ENCODE measurements at places on chromosomes 3 and 15. TPM values are rescaled to one million over a fixed set of nuclear protein-coding genes. Genes with fewer than 3 reads are reported as not detected.
A peak's percentile ranks its signal among the peaks of the same experiment; 100 is the strongest.

DNA sequence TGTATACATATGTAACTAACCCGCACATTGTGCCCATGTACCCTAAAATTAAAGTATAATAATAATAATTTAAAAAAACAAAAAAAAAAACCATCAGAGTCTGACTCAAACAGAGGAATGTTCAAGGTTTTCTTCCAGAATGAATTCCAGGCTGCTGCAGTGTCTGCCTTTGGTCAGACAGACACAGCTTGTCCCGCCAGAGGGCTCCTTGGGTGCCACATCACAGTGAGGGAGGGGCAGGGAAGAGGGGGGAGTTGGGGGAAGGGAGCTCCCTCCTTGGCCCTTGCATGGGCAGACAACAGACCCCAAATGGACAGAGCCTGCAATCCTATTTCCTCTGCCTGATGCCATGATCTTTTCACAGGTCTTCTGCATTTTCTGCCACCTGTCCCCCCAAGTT lies 36.5 kb downstream of the ITGB5 start:
- no peaks in the 10 kb centered on the region for H3K27me3 ChIP-seq
- H3K27ac ChIP-seq, result no peak overlapping the region

GRCh38 chr3:167811031-167811430 lies 75.5 kb downstream of the SERPINI1 start:
- H3K4me3 ChIP-seq, result no peak overlapping the region
- DNase-seq, result no peak
- H3K36me3 ChIP-seq, result no peaks in the 10 kb centered on the region
- H3K27ac ChIP-seq, result no peak overlapping the region
- H3K4me1 ChIP-seq, result no peaks in the 10 kb centered on the region

DNA sequence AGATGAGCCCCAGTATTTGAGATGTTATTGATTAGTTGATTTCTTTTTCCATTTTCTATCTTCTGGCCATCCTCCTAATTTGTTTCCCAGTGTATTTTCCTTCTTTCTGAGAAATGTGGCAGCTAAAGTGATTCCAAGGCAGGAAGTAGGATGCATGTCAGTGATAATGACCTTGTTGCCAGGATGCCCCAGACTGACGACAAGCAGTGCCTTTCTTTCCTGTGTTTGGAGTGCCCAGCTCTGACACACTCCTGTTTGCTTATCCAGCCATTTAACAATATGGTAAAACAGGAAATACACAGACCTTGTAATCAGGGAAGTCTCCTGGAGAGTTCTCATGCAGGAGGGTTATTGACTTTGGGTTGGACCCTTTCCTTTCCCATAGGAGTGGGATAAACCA lies 20.4 kb downstream of the TMOD2 start:
- DNase-seq, result no peak
- H3K27me3 ChIP-seq, result no peaks in the 10 kb centered on the region
- H3K4me3 ChIP-seq, result no peak overlapping the region

VWA5B2 gene
- not detected for total RNA-seq

- H3K27ac ChIP-seq, result peak overlapping the region; percentile 74
- H3K36me3 ChIP-seq, result no peaks in the 10 kb centered on the region
- no peak overlapping the region for H3K4me3 ChIP-seq
- peak; percentile 73 for DNase-seq
- peaks cover 32% of the 10 kb centered on the region for H3K4me1 ChIP-seq
These were observed 319.6 kb upstream of the TBC1D5 start for GRCh38 chr3:18061737-18062656.

DNA sequence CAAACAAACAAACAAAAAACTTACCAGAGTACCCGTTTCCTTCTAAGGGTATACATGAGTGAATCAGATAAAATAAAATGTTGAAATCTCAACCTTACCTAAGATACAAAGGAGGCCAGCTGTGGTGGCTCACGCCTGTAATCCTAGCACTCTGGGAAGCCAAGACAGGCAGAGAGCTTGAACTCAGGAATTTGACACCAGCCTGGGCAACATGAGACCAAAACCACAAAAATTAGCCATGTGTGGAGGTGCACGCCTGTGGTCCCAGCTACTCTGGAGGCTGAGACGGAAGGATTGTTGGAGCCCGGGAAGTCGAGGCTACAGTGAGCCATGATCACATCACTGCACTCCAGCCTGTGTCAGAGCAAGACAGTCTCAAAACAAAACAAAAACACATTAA lies 11.0 kb upstream of the FAM219B start:
- peaks cover 11% of the 10 kb centered on the region for H3K4me1 ChIP-seq
- H3K4me3 ChIP-seq, result no peak overlapping the region
- peaks cover 84% of the 10 kb centered on the region for H3K36me3 ChIP-seq
- H3K27ac ChIP-seq, result no peak overlapping the region
- no peak for DNase-seq
- no peaks in the 10 kb centered on the region for H3K27me3 ChIP-seq

CIDEC gene
- not detected for total RNA-seq

DNA sequence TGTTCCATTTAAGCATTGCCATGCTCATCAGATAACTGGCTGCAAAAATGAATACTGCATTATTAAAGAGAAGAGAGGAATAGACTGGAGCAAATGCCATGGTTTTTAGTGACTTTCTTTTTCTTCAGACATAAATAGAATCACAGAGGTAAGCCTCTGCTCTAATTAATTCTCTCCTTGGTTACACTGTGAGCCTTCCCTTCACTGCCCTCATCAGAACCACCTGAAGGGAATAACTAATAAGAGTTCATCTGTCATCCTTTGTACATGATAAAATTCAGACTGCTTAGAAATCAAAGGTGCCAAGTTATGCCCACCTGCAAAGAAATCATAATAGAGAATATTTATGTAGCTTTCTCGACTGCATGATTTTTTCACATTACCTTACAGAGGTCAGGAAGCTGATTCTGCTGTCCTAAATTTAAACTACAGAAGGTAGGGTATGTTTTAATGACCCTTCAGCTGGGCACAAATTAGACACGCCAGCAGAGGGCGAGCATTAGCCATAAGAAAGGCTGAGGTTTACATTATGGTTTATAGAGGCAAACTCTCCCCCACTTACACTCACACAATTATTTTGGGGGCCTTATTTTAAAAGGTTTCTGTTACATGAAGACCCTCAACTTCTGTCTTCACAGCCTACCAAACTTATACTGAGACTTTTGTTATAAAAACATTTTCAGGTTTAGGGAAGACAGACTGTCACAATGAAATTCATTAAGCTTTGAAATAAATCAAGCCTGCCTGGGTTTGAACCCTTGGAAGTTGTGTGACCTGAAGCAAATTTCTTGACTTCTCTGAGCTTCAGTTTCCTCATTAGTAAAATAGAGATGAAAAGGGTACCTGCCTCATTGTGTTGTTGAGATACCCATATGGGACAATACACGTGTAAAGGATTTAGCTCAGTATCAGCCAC lies 15.3 kb upstream of the UNC13C start:
- H3K27ac ChIP-seq, result no peak overlapping the region
- DNase-seq, result no peak
- no peaks in the 10 kb centered on the region for H3K27me3 ChIP-seq
- no peaks in the 10 kb centered on the region for H3K4me1 ChIP-seq

LOXL1 gene
- 8.3 TPM for total RNA-seq

WDR93 gene
- total RNA-seq, result 0.05 TPM

- H3K4me3 ChIP-seq, result no peak overlapping the region
- no peak overlapping the region for H3K27ac ChIP-seq
- DNase-seq, result no peak
- no peaks in the 10 kb centered on the region for H3K4me1 ChIP-seq
These were observed 98.9 kb upstream of the SPRED1 start for GRCh38 chr15:38153781-38154180.

DNA sequence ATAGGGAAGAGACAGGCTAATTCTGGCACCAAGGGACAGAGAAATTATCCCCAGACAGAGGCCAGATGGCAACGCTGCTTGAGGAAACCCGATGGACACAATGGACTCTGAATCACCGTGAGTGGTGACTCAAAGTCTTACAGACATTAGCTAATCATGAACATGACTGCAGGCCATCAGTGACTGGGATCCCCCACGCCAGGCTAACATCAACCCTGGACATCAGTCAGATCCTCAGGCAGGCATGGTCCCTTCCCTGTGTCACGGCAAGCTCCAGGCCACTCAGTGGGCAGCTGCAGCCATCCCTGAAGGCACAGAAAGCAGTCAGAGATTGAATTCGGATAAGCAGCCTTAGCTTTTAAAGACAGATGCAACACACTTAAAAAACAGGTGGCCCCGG lies 23.8 kb upstream of the OXTR start:
- peak; percentile 61 for DNase-seq
- no peaks in the 10 kb centered on the region for H3K27me3 ChIP-seq
- no peak overlapping the region for H3K4me3 ChIP-seq
- H3K4me1 ChIP-seq, result peaks cover 9% of the 10 kb centered on the region
- no peaks in the 10 kb centered on the region for H3K36me3 ChIP-seq

GRCh38 chr3:67719333-67719732 lies 64.9 kb upstream of the SUCLG2 start:
- H3K36me3 ChIP-seq, result no peaks in the 10 kb centered on the region
- peak overlapping the region; percentile 50 for H3K27ac ChIP-seq
- H3K27me3 ChIP-seq, result no peaks in the 10 kb centered on the region
- DNase-seq, result peak; percentile 20

GRCh38 chr3:16052964-16053363 lies 121.5 kb upstream of the GALNT15 start:
- no peak overlapping the region for H3K4me3 ChIP-seq
- no peaks in the 10 kb centered on the region for H3K36me3 ChIP-seq
- peaks cover 24% of the 10 kb centered on the region for H3K4me1 ChIP-seq
- H3K27ac ChIP-seq, result no peak overlapping the region
- DNase-seq, result no peak

GRCh38 chr15:73109765-73110164 lies 57.5 kb downstream of the NEO1 start:
- H3K4me1 ChIP-seq, result no peaks in the 10 kb centered on the region
- no peaks in the 10 kb centered on the region for H3K36me3 ChIP-seq
- no peak for DNase-seq
- H3K27ac ChIP-seq, result no peak overlapping the region
- no peaks in the 10 kb centered on the region for H3K27me3 ChIP-seq
- no peak overlapping the region for H3K4me3 ChIP-seq

GRCh38 chr3:62332017-62332416 lies 41.3 kb downstream of the FEZF2 start:
- no peaks in the 10 kb centered on the region for H3K36me3 ChIP-seq
- no peaks in the 10 kb centered on the region for H3K4me1 ChIP-seq
- no peaks in the 10 kb centered on the region for H3K27me3 ChIP-seq
- H3K27ac ChIP-seq, result no peak overlapping the region
- no peak for DNase-seq

- peaks cover 8% of the 10 kb centered on the region for H3K4me1 ChIP-seq
- DNase-seq, result no peak
- no peaks in the 10 kb centered on the region for H3K36me3 ChIP-seq
- H3K27ac ChIP-seq, result no peak overlapping the region
- no peak overlapping the region for H3K4me3 ChIP-seq
These were observed 13.3 kb downstream of the VILL start for GRCh38 chr3:38003817-38004414.

SEMA3G gene
- total RNA-seq, result 0.13 TPM

DNA sequence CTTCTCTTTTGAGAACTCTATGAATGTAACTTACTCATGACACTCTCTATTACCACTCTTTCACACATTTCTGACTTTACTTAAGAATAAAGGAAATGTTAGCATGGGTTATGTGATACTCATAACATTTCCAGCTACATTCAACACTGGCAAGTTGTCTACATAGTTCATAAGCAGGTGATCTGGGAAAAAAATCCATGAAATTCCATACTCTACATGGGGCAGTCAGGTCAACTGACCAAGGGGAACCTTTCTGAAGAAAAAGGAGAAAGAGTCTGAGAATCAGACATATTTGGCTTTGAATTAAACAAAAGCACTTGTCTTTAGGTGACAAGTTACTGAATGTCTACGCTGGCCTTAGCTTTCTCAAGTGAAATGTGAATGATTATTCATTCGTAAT lies 329.1 kb upstream of the ROBO1 start:
- no peak for DNase-seq
- H3K36me3 ChIP-seq, result no peaks in the 10 kb centered on the region
- no peak overlapping the region for H3K4me3 ChIP-seq
- no peaks in the 10 kb centered on the region for H3K27me3 ChIP-seq
- no peak overlapping the region for H3K27ac ChIP-seq

GRCh38 chr15:48966595-48967301 lies 3.0 kb upstream of the SHC4 start:
- H3K4me3 ChIP-seq, result no peak overlapping the region
- H3K27ac ChIP-seq, result no peak overlapping the region
- no peaks in the 10 kb centered on the region for H3K36me3 ChIP-seq
- DNase-seq, result no peak

DNA sequence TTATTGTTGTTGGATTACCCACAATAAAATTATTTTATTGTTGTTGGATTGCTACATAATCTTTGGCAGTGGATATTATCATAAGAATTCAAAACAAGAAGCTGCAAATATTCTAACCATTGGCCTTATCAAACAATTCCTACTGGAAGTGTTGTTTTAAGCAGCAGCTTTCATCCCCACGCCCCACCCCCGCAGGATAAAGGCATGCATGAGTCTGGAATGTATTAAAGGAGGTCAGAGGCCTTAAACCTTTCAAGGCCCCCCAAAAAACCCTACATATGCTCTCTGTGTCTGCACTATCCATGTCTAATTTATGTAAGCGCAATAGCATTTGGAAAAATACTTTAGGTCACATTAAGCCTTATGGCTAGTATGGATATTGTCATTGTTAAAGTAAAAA lies 23.1 kb downstream of the P3H2 start:
- H3K4me3 ChIP-seq, result no peak overlapping the region
- H3K36me3 ChIP-seq, result peaks cover 11% of the 10 kb centered on the region
- DNase-seq, result peak; percentile 46
- H3K27ac ChIP-seq, result no peak overlapping the region

GRCh38 chr15:35211240-35211902 lies 126.3 kb upstream of the NANOGP8 start:
- no peak overlapping the region for H3K4me3 ChIP-seq
- H3K27me3 ChIP-seq, result no peaks in the 10 kb centered on the region
- no peak overlapping the region for H3K27ac ChIP-seq
- no peak for DNase-seq
- H3K4me1 ChIP-seq, result no peaks in the 10 kb centered on the region
- no peaks in the 10 kb centered on the region for H3K36me3 ChIP-seq

CILP gene
- total RNA-seq, result not detected

CHRNA7 gene
- total RNA-seq, result 0.09 TPM

DNA sequence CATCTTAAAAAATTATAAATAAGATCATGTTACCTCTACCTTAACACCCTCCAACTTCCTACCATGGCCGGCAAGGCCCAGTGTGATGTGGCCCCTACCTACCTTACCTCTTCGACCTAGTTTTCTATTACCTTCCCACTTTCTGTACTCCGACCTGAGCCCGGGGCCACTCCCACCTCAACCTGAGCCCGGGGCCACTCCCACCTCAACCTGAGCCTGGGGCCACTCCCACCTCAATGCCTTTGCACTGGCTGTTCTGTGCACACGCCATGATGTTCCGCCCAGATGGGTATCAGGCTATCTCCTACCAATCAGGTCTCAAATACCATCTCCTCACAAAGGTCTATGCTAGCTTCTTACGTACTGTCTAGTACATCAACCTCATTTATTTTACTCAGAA lies 66.8 kb upstream of the XXYLT1 start:
- no peak for DNase-seq
- H3K36me3 ChIP-seq, result peaks cover 7% of the 10 kb centered on the region
- no peak overlapping the region for H3K4me3 ChIP-seq
- H3K27ac ChIP-seq, result no peak overlapping the region
- no peaks in the 10 kb centered on the region for H3K4me1 ChIP-seq
- no peaks in the 10 kb centered on the region for H3K27me3 ChIP-seq

CHRM5 gene
- total RNA-seq, result not detected

- H3K4me3 ChIP-seq, result no peak overlapping the region
- H3K27ac ChIP-seq, result peak overlapping the region; percentile 70
- no peaks in the 10 kb centered on the region for H3K36me3 ChIP-seq
- no peak for DNase-seq
- no peaks in the 10 kb centered on the region for H3K27me3 ChIP-seq
These were observed 8.4 kb upstream of the PLA2G4D start for GRCh38 chr15:42102646-42103235.

C15orf62 gene
- total RNA-seq, result not detected

RETNLB gene
- total RNA-seq, result not detected

MKRN2 gene
- 39.1 TPM for total RNA-seq

SPESP1 gene
- not detected for total RNA-seq
